Fibroblast of mammary gland (primary cell): ENCODE measurements at places on chromosomes 1 and 21.
A peak's percentile ranks its signal among the peaks of the same experiment; 100 is the strongest.

DNA sequence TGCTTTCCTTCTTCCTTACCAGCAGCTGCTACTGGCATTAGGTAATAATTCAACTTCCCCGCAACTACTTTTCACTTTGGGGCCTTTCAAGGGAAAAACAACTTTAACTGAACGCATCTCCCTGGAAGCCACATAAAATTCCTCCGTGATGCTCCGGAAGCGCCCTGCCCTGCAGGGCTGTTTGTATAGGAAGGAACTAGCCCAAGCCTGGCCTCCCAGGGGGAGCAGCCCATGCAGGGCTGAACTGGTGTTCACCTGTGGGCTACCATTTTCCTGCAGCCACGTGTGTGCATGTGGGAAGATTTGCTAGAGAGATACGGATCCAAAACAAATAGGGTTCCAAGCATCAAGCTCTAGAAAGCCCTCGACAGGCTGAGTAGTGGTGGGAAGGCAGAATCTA is 14.4 kb downstream of the CLDN14 start:
- DNase-seq: no peak

- DNase-seq: no peak
These were observed 5.5 kb upstream of the PADI1 start for GRCh38 chr1:17199267-17200044.

DNA sequence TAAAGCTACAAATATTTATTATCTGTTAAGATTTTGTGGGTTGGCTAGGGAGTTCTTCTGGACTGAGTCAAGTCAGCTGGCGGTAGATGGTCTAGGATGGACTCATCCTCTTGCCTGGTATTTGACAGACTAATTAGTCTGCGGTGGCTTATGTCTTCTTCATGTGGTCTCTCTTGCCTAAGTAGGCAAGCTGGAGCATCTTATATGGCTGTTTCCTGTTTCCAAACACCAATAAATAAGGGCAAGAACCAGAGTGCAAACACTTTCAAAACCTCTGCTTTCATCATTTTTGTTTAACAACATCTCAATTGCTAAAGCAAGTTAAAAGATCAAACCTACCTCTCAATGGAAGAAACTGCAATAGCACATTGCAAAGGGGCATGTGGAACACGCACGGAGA is 484.8 kb downstream of the PTPRC start:
- DNase-seq: peak; percentile 85

DNA sequence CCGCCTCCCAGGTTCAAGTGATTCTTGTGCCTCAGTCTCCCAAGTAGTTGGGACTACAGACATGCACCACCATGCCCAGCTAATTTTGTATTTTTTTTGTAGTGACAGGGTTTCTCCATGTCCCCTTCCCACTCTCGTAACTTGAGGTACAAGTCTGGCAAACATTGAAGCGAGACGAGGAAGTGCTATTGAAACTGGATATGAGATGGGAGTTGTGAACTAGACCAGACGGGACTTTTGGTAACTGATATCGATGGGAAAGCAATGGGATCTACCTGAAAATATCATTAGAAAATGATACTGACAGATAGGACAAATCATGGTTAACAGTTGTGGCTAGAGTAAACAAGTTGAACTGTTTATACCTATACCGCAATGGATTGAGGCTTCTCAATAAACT is 95.2 kb upstream of the TRABD2B start:
- no peak for DNase-seq

GRCh38 chr1:198830412-198830811 is 191.6 kb downstream of the PTPRC start:
- no peak for DNase-seq

GRCh38 chr1:239817276-239817675 is 274.4 kb upstream of the FMN2 start:
- DNase-seq: peak; percentile 30

DNA sequence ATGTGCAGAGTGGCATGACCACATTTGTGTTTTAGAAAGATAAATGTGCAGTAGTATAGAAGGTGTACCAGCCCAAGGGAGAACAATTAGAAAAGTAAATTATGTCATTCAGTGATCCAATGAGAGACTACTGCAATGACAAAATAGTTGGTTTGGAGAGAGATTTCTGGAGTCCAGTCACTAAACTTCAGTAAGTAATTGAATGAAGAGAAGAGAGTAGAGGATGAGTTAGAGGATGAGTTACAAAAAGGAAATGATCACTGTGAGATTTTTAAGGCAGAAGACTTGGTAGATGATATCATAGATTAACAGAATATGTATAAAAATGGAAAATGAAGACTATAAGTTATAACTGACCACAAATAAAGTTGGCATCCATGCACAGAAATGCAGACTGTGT is 8.4 kb downstream of the CR2 start:
- DNase-seq: no peak

- DNase-seq: no peak
These were observed 226.7 kb downstream of the LMO4 start for GRCh38 chr1:87555366-87555765.

GRCh38 chr1:215277532-215277931 is 195.0 kb downstream of the KCNK2 start:
- DNase-seq: peak; percentile 78
